ENCODE measurements at places on chromosomes 1 and 21. TPM values are rescaled to one million over a fixed set of nuclear protein-coding genes. Genes with fewer than 3 reads are reported as not detected.

GRCh38 chr1:69139007-69139406 is 428.7 kb upstream of the LRRC7 start:
- no peak for DNase-seq

Gene OR2L5
- polyA plus RNA-seq, result not detected

Gene LMX1A
- not detected for polyA plus RNA-seq

- no peak for DNase-seq
Measured at GRCh38 chr1:93667642-93668041, 14.0 kb downstream of the BCAR3 start.

GRCh38 chr1:235199441-235199840 is 38.4 kb upstream of the RBM34 start:
- no peak for DNase-seq

Gene LENEP
- 1.6 TPM for polyA plus RNA-seq

Gene CD58
- polyA plus RNA-seq, result 19.1 TPM

All from renal cortex interstitium (tissue), 15 donors.